Right ventricle myocardium inferior (tissue), 1 donor: ENCODE measurements at places on chromosomes 11 and 22.

GRCh38 chr22:38467904-38468442, at the start of gene KDELR3:
Gene KDELR3 (plus strand): TSS chr22:38468096. CDS start chr22:38468234, 138 bp downstream.
- peak; percentile 80 for DNase-seq

DNA sequence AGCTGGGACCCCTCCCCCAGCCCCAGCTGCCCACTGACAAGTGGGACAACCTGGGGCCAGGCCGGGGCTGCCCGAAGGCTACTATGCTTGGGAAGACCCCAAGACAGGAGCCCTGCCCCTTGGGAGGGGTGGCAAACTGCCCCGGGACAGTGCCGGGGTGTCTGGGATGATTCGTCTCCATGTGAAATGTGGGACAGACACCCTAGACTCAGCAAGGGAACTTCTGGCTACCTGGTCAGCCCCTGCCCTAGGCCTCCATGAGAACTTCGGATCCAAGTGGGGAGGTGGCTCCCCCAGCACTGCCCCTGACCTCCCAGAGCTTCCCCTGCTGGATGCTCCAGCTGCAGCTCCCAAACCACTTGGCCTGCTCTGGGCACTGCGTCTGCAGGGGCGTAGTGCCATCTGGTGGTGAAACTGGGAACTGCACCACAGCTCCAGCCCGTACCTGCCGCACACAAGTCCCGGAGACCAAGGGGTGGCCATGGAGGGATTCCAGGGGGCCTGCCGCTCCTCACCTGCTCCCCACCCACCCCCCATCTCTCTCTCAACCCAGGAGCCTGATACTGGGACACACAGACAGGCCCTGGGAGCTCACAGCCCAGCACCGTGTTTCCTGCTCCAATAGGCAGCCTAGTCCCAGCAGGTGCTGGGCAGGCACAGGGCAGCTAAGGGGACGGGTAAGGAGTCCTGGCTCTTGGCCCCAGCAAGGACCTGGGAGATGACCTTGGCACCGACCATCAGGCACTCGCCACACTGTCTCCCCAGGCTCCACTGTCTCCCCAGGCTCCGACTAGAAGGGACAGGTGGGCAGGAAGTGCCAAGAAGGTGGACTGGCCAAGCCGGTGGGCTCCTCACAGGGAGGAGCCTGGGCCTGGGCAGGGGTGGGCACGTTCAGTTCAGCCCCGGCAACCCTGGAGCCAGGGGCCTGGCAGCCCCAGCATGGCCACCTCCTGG, 194.1 kb downstream of the IGLL1 start:
- peak; percentile 87 for DNase-seq

GRCh38 chr11:77557553-77557952, 32.2 kb upstream of the AQP11 start:
- DNase-seq = no peak

DNA sequence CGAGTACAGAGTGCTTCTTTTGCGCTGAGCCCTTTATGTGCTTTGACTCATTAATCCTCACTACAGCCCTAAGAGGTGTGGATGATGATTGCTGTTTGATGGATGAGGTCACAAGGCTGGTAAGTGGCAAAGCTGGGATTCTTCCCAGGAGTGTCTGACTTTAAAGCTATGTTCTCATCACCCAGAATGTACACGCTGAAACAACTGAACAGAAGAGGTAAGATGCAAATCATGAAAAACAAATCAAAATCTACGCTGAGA, 37.7 kb upstream of the CREB3L1 start:
- DNase-seq = no peak

DNA sequence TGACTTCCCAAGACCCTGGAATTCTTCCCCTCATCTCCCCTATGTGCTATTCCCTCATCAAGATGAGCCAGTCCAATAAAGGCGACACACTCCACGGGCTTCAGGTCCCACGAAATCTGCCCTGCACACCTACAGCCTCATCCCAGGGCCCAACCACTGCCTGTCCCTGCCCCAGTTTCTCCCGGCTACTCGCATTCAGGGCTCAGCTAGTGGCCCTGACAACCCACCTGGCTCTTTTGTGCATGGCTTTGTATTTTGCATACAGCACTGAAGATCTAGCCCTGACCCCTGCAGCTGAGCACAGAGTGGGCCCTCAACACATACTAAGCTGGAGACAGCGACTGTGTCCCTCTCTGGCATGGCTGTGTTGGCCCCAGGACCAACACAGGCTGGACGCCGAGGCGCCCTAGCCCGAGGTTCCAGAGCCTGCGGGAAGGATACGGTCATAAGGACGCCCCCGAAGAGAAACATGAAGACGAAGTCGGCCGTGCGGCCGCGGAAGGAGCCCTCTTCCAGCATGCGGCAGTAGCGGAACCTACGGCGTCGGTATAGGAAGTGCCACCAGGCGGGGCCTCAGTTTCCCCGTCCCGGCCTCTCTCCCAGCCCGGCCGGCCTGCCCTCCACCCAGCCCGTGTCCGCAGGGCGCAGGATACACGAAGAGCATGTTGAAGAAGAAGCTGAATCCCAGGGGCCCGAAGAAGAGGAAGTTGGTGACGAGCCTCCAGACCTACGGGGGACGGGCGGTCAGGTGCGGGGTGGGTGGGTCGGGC, 710 bp downstream of the DERL3 start:
- peak; percentile 68 for DNase-seq

DNA sequence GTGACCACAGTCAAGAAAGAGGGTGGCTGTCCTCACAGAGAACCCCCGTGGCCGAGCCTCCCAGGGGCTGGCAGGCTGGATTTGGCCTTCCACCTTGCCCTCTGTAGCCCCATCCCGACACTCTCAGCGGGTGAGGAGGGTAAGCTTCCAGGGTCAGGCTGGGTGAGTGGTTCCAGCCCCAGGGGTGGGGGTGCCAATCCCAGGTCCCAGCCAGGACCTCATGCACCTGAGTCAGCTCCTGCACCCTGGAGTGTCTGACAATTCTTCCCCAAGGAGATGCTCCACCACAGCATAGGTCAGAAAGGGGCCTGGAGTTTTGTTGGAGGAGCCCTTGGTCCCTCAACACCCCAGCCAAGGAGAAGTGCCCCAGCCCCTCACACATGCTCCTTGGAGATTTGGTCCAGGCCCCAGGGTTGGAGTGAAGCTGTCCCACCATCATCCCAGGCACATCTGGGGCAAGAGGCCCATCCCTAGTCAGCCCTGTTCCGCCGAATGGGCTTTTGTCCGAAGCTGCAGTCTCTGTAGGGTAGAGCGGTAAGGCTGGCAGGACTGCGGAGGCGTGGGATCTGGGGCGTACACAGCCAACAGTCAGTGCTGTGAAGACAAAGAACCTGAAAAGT, 8.4 kb downstream of the LINC01488 start:
- DNase-seq = peak; percentile 17

DNA sequence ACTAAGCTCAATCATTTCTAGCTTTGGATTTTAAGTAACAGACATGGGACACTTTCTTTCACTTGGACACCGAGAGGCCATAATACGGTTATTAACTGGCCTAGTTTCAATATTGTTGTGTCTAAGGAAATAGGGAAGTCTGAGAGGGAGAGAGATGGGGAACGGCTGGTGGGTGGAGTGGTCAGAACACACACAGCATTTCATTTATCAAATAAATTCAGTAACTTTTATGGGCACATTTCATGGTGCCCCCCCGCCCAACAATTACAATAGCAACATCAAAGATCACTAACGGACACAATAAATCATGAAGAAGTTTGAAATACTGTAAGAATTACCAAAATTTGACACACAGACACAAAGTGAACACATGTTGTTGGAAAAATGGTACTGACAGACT, 10.7 kb downstream of the PRPF19 start:
- no peak for DNase-seq
